ENCODE measurements at places on chromosomes 4 and X.

GRCh38 chr4:112280386-112281056 lies 5.2 kb downstream of the TIFA start:
- no peak for DNase-seq

GRCh38 chr4:54099748-54100574 lies at the start of gene GSX2:
Gene GSX2, plus strand, starts transcription at chr4:54100163. Its CDS starts 182 bp downstream, at chr4:54100345.
- no peak for DNase-seq

DNA sequence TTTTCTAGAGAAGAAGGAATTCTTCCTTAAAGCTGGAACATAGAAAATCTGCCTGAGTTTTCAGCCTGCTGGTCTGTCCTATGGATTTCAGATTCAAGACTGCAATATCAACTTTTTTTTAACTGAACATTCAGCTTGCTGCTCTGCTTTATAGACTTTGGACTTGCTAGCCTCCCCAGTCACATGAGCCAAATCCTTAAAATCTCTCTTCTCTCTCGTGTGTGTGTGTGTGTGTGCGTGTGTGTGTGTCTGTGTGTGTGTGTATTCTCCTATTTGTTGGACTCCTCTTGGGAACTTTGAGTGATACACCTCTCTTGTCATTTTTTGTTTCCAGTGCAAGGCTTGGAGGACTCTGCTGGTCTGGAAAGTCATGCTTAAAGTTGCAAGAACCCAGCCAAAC lies 6.8 kb upstream of the TBC1D19 start:
- no peak for DNase-seq

GRCh38 chrX:84487365-84488353 lies 14.6 kb downstream of the HDX start:
- no peak for DNase-seq

DNA sequence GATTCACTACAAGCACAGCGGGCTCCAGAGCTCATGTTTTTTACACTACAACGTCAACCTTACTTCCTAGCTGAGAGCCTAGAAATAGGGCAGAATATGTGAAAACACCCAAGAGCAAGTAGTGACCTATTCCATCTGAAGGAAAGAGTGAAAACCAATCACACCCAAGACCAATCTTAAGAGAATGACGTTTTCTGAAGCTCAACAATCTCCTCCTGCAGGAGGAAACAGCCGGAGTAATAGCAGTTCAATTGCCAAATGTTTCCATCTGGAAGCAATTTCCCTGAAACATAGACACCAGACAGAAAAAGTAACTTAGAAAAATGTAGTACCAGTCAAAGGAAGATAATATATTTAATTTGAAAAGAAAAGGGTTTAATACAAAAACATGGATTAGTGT lies 142.4 kb downstream of the ANXA5 start:
- no peak for DNase-seq

- DNase-seq, result no peak
These were observed 200.2 kb downstream of the ADGRA3 start for GRCh38 chr4:22315628-22316027.

- DNase-seq, result no peak
These were observed 63.2 kb downstream of the ATXN3L start for GRCh38 chrX:13256603-13257002.

GRCh38 chrX:74520896-74521295 lies 93.5 kb downstream of the RLIM start:
- no peak for DNase-seq

GRCh38 chrX:132226169-132226568 lies 6.9 kb upstream of the RAP2C start:
- no peak for DNase-seq

- no peak for DNase-seq
These were observed 144.3 kb upstream of the STX18 start for GRCh38 chr4:4685810-4686795.

- DNase-seq, result no peak
These were observed 48.7 kb downstream of the STAG2 start for GRCh38 chrX:124010157-124010556.

DNA sequence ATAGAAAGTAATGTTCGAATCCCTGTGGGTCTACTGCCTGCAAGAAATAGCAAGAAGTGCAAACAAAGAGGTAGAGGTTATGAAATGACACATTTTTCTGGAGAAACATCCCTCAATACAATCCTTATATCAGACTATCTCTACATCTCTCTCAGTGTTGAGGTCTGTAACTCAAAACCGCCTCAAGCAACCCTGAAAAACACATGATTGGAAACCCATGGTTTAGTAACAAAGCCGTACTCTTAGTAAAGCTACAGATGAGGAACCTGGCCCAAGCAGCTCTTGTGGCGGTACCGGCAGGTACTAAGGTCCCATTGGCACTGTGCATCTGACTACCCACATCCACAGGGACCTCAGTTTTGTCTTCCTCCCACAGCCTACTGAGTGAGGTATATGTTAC lies 53.9 kb downstream of the IRF2 start:
- DNase-seq, result no peak

DNA sequence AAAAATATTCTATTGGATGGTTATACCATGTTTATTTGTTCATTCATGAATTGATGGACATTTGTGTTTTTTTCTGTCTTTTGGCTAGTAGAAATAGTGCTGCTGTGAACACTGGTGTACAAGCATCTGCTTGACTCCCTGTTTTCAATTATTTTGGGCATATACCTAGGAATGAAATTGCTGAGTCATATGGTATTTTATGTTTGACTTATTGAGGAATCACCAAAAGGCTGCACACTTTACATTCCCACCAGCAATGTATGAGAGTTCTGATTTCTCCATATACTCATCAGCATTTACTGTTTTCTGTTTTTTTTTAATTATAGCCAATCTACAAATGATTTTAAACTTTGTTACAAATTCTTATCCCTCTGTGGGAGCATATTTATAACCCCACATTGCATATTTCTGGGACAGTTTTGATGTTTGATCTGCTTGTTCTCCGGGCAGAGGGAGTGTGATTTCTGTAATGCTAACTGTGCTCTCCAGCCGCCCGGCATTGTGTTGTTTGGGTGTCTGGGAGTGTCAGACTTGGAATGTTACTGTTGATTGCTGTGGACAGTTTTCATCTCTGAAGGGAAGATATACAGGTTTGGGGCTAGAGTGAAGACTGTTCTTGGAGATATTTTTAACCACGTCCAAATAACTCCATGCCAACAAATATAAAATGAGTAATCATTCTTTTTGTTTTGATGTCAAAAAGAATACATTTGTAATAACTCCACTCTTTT lies 60.5 kb upstream of the PGRMC2 start:
- DNase-seq, result no peak

DNA sequence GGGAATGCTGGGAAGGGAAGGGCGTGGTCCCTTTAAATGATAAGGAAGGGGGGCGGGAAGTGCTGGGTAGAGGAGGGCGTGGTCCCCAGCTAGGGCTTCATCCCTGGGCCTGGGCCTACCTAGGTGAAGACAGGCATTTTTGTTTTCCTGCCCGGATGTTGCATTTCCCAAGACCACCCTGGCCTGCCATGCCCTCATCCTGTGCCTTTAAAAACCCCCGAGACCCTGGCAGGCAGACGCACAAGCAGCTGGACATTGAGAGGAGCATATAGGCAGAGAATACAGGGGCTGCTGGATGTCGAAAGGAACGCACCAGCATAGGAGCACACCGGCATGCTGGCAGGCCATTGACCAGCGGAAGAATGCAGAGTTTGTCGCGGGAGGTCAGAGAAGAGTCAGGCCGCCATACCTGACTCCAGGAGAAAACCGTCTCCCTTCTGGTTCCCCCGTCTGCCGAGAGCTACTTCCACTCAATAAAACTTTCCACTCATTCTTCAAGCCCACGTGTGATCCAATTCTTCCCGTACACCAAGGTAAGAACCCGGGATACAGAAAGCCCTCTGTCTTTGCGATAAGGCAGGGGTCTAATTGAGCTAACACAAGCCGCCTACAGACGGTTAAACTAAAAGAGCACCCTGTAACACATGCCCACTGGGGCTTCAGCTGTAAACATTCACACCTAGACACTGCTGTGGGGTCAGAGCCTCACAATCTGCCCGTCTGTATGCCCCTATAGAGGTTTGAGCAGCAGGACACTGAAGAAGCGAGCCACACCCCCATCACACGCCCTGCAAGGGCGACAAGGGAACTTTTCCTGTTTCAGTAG lies 2.9 kb upstream of the AGA start:
- no peak for DNase-seq

DNA sequence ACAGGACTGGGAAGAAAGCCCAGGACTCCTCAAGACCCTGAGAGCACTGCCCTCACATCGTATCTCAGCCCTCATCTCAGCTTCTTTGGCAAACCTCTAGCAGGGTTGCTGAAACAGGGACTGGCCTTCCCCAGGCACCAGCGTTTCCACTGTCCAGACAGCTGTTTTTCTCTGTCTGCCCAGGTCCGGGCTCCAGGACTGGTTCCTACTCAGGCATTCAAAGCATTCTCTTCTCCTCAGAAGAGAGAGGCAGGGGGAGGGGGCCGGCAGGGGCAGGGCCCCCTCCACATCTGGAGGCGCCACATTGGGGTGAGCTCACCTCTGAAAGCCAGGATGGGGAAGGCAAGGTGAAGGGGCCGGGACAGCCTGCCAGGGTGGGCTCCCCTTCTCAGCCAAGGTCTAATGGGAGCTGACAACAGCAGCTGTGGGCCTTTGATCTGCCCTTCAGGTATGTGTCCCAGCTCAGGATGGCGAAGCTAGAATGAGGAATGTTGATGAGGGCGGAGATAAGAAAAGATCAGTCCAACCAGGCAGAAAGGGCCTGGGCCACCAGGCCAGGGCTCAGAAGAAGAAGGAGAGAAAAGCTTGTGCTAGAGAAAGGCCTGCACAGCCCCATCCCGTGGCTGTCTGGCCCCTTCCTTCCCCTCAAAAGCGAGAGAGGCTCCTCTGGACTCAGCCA lies 60.4 kb downstream of the PJA1 start:
- no peak for DNase-seq

GRCh38 chrX:2693113-2694002 lies 2.3 kb downstream of the CD99 start:
- no peak for DNase-seq

GRCh38 chr4:180925805-180926204 lies 1317.4 kb upstream of the TENM3 start:
- no peak for DNase-seq

- DNase-seq, result no peak
These were observed 61.1 kb upstream of the ARSJ start for GRCh38 chr4:114040319-114041116.

DNA sequence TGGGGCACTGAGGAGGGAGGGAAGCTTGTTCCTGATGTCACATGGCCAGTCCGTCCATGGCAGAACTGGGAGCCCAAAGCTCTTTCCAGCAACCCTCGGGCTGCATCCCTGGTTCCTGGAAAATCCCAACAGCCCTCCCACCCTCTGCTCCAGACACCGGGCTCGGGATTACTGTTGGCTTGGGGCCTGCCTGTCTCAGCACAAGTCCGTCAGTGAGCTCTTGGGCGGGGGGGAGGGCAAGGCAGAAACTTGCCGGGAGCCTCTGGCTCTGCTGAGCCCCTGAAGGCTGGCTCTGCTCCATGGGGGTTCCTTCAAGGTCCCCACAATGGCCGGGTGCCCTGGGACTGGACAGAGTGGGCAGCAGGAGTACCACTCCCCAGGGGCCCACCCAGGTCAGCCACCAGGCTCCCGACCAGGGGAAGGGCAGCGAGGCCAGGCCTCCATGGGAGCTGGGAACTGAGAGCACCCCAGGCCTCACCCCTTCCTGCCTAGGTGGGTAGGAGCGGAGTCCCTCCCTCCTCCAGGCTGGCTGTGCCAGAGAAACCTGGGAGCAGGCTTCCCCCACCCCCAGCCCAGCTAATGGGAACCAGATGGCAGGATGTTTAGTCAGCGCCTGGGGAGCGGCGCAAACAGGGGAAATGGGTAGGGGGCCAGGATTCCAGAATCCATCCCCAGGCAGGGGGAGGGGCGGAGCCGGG lies 6.4 kb upstream of the HAUS7 start:
- no peak for DNase-seq

GRCh38 chrX:153687121-153688039 lies at the start of gene SLC6A8:
Gene SLC6A8, plus strand, starts transcription at chrX:153687926. Its CDS starts 649 bp downstream, at chrX:153688575.
- DNase-seq, result no peak

DNA sequence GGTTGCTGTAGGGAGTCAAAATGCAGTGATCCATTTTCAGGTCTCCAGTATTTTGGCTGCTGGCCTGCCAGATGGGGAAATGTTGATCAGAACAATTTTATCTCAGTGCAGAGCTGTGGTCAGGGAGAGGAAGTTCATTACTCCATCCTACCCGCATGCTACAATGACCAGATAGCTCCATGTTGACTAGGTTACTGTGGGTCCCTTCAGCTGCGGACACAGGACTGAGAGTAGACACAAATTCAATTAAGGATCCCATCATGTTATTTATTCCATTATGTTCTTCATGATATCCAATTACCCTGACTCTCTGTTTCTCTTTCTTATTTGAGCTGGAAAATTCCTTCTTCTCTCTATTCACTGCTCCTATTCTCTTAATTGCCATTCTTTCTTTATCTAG lies 16.3 kb downstream of the SYNPO2 start:
- DNase-seq, result no peak

DNA sequence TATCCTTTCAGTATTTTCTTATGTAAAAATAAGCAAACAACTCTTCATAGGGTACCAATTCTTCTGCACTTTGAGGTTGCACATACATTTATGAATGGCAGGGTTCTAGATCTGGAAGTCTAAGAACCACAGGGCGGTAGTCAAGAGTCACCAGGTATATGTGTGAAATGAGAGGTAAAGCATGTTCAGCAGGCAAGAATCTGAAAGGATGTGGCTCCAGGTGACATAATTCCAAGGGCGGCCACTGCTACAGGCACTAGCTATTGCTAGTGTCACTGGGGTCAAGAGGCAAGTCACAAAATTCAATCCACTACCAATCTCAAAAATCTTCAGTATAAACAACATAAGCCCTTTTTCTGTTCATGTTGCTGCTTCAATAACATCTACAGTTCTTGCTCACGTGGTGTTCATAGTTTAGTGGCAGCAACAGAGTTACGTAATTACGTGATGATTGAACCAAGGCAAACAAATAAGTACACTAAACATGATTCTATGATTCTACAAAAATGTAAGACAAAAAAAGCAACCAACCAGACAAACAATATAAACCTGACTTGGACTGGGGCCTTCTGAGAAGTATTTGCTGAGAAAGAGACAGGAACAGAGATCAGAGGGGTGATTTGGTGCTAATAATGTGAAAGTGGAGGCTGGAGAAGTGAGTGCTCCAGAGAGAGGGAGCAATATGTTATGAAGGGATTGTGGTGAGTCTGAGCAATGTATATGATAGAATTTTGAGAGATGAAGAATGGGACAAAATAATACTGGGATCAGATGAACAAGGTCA lies 101.7 kb downstream of the NAA11 start:
- DNase-seq, result no peak

- DNase-seq, result no peak
These were observed 187.2 kb downstream of the FBXW7 start for GRCh38 chr4:152348670-152349069.

GRCh38 chr4:124833831-124834505 lies 121.4 kb upstream of the ANKRD50 start:
- no peak for DNase-seq

DNA sequence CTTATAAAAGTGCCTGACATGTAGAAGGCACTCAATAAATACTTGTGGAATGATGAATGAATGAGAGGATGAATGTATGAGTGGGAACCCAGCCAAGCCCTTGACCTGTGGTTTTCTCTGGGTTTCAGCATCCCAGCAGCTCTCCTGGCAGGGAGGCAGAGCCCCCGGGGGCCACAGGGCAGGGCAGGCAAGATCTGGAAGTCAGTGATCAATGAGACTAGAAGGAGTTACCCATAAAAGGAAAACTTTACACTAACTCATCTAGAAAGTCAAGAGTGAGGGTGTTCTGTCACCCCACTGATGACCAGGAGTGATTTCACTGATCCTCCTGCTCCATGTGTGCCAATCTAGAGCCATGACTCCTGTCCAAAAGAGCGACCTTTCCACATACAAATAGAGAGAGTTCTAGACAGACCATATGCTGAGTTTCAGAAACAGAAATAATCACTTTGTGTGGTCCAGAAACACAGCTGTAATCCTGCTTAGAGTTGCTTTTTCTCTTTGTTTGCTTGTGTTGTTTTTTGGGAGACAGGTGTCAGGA lies 37.4 kb downstream of the MGARP start:
- no peak for DNase-seq

All from activated CD8-positive, alpha-beta memory T cell treated with anti-CD3 and anti-CD28 coated beads for 48 hours (primary cell).